ENCODE measurements at places on chromosomes 7 and 10.

DNA sequence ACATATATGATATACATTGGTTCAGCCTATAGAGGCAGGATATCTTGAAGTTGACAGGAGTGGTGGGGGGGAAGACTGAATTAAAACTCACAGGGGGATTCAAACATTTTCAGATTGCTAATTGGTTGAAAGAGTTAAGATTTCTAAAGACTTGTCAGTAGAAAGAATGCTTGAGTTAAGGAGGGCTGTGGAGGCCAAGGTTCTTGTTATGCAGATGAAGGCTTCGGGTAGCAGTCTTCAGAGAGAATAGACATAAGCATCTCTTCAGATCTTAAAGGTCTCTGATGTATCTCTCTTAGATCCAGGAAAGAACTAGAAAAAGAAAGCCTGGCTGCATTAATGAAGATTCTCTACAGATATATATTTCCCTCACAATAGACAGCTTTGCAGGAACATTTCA, 209.8 kb upstream of the SEMA3D start:
- DNase-seq = no peak

- no peak for DNase-seq
These were observed 41.9 kb upstream of the IL15RA start for GRCh38 chr10:6019010-6019782.

DNA sequence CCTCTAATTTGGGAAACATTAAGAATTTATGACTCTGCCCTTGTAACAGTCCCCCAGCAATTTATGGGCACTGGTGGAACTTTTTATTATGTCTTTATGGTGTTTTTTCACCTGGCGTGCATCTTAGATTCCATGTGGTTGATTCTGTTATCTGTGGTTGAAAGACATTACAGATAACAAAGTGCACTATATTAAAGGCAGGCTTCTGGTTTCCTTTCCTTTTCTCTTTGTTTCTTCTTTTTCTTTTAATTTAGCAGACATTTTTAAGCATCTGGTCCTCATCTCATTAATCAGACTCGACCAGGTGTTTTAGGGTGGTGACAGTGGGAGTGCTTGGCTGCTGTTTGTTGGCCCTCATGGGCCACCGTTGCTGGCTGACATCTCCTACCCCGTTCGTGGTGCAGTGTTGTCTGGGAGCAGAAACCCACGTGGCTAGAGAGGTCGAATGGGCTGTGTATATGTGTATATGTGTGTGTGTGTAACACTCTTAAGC, 77.4 kb downstream of the LRMDA start:
- no peak for DNase-seq

GRCh38 chr10:14023673-14024328, 306.9 kb downstream of the FRMD4A start:
- no peak for DNase-seq

DNA sequence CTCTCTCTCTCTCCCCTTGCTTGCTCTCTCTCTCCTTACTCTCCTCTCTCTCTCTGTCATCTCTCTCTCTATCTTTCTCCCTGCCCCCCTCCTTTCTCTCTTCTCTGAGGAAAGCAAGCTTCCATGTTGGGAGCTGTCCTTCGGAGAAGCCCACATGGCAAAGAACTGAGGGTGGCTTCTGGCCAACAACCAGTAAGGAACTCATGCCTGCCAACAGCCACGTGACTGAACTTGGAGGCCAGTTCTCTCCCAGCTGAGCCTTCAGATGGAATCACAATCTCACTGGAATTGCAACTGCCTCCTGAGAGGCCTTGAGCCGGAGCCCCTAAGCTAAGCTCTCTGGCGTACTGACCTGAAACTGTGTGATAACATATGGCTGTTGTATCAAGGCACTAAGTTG, 12.0 kb upstream of the DHTKD1 start:
- DNase-seq = no peak

DNA sequence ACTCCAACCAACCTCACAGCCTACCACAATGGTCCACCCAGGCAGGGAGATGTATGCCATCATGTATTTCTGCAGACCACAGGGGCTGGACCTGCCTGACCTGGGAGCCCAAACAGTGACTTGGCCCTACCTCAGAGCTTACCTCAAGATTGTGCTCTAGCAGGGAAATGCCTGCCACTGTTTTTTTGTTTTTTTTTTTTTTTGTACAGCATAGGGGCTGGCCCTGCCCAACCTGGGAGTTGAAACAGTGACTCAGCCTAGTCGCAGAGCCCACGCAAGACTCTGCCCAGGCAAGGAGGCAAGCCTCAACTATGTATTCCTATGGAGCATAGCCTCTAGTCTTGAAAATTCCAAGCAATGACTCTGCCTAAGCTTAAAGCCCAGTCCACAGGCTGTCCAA, 39.3 kb upstream of the CDK6 start:
- DNase-seq = no peak

DNA sequence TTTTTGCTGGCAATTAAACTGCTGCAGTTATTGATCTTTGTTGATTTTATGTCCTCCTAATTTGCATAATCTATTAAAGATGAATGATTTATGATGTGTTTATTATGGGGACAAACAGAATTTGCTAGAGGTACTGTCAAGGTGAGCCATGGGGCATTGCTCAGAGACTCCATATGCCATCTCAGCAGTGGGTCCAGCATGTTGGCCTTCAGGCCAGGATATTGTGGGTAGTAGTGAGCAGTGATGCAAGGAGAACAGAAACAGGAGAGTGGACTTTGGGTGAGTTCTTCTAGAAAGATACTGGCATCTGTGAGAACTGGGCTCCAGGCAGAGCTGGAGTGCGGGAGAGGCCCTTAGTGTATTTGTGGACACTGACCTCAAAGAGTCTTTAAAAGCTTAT, 65.9 kb downstream of the PAX2 start:
- DNase-seq = no peak

DNA sequence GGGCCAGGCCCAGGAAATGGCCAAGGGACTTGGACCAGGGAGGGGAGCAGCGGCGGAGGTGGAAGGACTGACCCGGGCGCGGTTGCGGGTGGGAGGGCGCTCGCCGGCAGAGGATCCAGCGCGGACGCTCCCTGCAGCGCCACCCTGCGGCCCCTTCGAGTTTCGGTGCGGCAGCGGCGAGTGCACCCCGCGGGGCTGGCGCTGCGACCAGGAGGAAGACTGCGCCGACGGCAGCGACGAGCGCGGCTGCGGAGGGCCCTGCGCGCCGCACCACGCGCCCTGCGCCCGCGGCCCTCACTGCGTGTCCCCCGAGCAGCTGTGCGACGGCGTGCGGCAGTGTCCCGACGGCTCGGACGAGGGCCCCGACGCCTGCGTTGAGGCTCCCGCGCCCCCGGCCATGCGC, 16.8 kb upstream of the ZNF467 start:
- DNase-seq = no peak

DNA sequence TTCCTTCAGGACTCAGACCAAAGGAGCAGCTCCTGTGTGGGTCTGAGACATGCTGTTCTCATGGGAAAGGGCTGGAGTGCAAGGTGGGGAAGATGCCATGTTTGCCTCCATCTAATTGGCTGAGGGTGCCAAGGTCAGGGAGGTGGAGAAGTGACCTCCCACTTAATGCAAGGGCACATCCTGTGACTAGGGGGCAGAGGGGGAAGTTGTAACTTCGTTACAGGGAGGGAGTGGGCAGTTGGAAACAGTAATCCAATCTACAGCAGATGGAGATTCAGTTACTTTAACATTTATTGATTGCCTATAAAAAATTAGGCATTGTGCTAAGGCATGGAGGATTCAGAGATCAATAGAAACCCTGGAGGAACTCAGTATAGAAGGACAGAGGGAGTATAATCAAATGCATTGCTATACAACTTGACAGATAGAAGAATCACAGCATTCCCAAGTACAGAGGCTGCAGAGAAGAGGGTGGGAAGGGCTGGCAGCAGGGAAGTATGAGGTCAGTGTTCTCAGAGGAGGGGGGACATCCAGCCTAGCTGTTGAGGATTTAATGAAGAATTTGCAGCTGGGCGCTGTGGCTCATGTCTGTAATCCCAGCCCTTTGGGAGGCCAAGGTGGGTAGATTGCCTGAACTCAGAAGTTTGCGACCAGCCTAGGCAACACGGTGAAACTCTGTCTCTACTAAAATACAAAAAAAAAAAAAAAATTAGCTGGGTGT, 75.9 kb downstream of the CCNY start:
- no peak for DNase-seq

DNA sequence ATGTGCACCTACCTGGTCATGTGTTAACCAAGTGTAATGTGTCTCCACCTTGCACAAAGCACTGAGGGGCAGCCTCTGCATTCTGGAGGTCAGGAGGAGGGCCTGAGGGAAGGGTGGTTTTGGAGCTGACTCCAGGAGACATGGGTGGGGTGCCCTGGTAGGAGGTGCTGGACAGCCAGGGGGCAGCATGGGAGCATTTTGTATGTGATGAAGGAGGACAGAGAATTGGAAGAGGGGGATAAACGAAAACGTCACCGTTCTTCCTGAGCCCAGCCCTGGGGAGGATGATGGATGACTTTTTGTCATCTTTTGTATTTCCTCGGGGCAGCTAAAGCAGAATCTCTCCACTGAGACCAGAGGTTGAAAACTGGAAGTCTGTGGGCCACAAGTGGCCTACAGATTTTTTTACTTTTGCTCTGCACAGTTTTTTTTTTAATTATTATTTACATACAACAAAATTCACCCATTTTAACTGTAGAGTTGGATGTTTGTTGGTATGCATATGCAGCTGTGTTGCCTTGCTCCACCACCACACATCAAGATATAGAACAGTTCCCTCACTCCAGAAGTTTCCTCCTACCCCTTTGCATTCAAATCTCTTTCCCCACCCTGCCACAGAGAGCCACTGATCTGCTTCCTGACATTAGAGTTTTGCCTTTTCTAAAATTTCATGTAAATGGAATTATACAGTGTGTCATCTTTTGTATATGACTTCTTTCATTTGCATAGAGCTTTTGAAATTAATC, 242.5 kb downstream of the VTI1A start:
- no peak for DNase-seq

GRCh38 chr10:3654496-3654895, 130.5 kb downstream of the KLF6 start:
- DNase-seq = no peak

DNA sequence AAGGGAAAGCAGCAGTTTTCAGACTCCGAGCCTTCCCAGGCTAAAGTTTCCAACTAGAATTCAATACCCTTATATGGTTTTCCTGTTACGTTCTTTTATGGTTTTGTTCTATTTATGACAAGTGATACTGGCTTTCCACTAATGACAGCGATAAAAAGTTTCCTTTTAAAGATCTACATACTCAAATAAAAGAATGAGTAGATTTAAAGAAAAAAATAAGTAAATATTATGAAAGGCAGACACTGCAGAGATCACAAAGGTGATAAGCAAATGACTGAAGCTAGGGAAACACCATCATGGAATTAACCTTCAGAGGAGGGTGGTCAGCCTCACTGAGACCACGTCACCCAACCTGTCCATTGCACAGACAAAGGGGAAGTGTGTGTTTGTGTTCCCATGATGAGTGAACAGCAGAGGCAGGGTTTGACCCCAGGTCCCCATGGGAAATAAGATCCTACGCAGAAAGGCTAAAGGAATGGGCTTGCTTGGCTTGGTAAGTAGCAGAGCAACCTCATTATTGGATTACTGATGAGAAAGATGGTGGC, 4.0 kb downstream of the VSIR start:
- DNase-seq = no peak

DNA sequence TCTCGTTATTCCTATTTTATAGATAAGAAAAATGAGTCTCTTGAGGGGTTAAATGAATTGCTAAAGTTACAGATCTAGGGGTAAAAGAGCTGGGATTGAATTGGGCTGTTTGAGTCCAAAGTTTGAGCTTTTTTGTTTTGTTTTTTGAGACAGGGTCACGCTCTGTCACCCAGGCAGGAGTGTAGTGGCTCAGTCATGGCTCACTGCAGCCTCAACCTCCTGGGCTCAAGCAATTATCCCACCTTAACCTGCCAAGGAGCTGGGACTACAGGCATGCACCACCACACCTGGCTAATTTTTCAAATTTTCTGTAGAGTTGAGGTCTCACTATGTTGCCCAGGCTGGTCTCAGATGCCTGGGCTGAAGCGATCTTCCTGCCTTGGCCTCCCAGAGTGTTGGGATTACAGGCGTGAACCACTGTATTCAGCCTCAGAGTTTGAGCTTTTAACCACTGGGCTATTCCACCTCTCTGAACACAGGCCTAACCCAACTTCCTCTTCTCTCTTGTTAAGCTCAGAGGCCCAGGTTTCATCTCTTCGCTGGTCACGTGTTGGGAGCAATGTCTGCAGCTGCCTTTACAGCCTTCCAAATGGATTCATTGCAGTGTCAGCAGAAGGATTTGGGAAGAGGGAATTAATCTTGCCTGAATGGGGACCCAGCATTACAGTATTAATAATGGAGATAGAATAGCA, 8.0 kb downstream of the SUFU start:
- DNase-seq = no peak

GRCh38 chr7:148433521-148434180, 156.9 kb upstream of the C7orf33 start:
- no peak for DNase-seq

DNA sequence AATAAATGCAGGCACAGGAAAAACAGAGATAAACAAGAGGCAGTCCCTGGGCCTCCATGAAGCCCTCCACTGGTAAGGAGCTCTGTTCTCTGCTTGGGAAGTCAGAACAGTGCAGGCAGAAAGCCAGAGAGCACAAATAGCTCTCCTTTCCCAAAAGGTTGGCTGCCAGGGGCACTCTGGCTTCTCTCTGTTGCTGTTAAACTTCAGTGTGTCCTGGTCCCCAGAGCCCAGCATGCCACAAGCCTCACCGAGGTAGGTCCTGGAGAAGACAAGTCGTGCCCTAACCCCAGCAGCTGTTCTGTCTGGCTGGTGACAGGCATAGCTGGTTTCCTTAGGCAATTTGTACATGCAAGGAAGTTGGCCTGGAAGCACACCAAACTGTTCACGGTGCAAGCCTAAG, 17.3 kb downstream of the SLC16A12 start:
- DNase-seq = no peak

DNA sequence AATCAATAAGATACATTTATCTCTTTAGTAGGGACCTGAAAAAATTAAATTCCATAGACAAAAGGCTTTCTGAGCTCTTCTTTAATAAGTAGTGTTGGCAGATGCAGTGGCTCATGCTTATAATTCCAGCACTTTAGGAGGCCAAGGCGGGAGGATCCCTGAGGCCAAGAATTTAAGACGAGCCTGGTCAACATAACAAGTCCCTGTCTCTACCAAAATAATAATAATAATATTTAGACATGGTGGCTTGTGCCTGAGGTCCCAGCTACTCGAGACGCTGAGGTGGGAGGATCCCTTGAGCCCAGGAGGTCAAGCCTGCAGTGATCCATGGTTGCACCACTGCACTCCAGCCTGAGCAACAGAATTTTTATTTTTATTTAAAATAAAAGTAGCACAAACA, 280.8 kb downstream of the ADK start:
- no peak for DNase-seq

GRCh38 chr10:132112611-132113010, 46.9 kb downstream of the JAKMIP3 start:
- DNase-seq = no peak

GRCh38 chr7:132251327-132251659, 325.0 kb downstream of the PLXNA4 start:
- no peak for DNase-seq

- no peak for DNase-seq
These were observed 178.0 kb downstream of the AMPH start for GRCh38 chr7:38453168-38453567.
